ENCODE measurements at places on chromosomes 7 and 10.
A peak's percentile ranks its signal among the peaks of the same experiment; 100 is the strongest.

- DNase-seq, result no peak
Measured at GRCh38 chr7:9978106-9979064, 995.3 kb upstream of the PHF14 start.

DNA sequence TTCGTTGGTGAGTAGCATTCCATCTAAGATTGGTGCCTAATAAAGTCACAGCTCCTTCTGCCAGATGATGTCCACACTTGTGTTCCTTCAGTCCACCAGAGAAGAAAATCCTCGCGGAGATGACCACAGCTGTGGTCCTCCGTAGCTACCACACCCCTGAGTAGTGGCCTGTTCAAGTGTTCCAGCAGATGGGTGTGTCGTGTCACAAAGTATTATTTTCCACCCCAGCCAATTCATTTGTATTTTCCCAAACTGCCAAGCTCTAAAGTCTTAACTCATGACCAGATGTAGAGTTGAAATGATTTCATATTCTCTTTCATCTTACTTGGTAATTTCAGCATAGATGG, 251.3 kb upstream of the TCF7L2 start:
- DNase-seq, result no peak

- DNase-seq, result no peak
Measured at GRCh38 chr7:127512663-127513062, 72.7 kb downstream of the GCC1 start.

GRCh38 chr7:36659172-36659516, 65.2 kb downstream of the AOAH start:
- DNase-seq, result no peak

- peak; percentile 8 for DNase-seq
Measured at GRCh38 chr7:158186864-158187693, 400.5 kb downstream of the PTPRN2 start.

- peak; percentile 48 for DNase-seq
Measured at GRCh38 chr10:75469006-75469616, 37.7 kb downstream of the LRMDA start.

DNA sequence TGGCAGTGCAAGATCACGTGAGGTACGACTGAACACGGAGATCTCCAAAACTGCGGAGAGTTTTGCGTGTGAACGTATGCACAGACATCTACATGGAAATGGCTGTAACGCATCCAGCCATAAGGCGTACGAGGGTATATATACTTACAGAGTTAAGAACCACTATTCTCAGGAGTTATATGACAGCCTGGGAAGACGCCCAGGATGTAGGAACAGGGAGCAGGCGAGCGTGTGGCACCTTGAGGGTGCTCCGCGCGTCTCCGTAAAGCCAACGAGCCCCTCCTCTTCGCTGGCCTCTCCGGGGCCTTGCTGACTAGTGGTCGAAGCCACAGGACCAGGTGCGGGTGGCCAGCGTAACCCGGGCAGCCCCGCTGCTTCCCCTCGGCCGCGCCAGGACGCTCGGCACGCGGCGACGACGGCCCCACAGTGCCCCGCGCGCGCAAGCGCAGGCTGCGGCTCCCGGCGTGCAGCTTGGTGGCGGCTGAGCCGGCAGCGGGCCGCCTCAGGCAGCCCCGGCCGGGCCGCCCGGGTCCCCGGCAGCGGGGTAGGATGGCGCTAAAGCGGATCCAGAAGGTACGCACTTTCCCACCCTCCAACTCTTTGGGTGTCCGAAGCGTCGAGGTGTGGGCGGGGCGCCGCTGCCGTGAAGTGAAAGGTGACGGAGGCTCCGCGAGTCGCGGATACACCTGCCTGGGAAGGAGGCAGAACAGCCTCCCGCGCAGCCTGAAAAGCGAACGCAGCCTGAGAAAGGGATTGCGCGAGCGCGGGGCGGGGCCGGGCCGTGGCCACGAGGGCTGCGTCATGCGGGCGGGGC, at the start of gene UBE2D4:
Gene UBE2D4, plus strand, starts transcription at position 453 of the 814 bp plus-strand sequence. Its CDS starts 97 bp downstream, at position 550.
- DNase-seq, result peak; percentile 73

DNA sequence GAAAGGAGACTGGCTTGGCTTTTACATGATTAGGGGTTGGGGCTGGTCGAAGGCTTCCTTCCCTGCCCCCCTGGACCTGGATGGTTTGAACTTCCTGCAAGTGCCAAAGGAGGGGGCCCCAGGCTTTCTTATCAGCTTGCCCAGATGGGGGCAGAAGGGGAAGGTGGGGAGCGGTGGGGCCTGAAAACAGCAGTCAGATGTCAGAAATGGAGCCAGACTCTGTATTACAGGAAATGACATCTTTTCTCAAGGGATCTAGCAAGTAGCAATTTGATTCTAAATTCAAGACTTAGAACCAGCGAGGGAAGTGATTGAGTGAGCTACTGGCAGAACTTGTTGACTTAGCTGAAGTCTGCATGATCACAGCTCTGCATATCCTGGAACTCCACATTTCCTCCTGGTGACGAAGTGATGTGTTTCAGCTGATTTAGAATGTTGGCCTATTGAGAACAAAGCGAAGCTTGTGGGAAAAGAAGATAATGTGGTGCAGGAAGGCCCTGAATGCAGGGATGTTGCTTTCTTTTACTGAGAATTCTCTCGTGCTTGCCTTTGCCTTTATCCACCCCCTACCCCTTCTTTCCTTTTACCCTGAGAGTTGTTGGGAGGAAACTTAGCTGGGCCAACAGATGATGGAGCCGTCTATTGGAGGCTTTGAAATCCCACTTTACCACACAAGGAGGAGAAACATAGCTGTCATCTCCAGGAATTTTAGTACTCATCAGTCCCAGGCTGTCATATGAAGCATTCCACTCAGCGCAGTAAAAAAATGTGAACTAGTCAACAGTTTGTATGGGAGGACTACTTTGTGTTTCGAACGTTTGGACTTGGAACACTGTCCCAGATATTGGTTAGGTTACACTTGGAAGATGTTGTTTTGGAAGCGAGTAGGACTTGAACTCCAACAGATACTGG, 43.2 kb downstream of the CCNY start:
- no peak for DNase-seq

GRCh38 chr10:47371629-47372485, 12.2 kb downstream of the ZNF488 start:
- DNase-seq, result no peak

DNA sequence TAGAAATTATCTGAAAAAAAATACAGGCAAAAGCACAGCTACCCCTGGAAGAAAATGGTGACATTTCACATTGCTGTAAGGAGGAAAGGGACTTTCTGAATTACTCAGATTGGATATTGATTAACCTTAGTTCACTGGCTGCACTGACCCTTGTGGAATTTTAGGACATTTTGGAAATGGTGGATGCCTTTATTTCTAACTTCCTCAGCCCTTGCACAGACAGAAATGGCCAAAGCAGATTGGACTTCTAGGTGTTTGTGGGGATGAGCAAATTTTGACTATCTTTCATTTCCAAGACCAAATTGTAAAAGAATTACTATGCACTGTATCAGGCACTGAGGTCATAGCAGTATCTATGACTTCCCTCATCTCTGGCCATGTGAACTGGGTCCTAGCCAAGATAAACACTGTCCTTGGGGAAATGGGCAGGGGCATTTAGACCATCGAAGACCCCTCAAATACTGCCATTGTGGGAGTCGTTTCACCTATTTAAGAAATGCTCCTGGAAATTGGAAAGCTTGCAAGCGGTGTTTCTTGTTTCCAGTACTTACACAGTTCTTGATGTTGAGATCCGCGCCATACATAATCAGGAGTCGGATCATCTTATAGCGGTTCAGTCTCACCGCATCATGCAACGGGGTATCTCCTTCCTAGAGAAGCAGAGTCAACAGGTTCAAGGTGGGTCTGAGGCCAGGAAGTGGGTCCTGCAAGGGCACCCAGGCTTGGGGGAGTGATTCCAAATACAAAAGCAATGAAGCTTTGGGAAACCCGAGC, 5.7 kb downstream of the ANKRD1 start:
- no peak for DNase-seq

GRCh38 chr10:100904917-100905316, 7.8 kb upstream of the SLF2 start:
- no peak for DNase-seq

GRCh38 chr7:10888861-10889260, 84.8 kb upstream of the PHF14 start:
- DNase-seq, result no peak

DNA sequence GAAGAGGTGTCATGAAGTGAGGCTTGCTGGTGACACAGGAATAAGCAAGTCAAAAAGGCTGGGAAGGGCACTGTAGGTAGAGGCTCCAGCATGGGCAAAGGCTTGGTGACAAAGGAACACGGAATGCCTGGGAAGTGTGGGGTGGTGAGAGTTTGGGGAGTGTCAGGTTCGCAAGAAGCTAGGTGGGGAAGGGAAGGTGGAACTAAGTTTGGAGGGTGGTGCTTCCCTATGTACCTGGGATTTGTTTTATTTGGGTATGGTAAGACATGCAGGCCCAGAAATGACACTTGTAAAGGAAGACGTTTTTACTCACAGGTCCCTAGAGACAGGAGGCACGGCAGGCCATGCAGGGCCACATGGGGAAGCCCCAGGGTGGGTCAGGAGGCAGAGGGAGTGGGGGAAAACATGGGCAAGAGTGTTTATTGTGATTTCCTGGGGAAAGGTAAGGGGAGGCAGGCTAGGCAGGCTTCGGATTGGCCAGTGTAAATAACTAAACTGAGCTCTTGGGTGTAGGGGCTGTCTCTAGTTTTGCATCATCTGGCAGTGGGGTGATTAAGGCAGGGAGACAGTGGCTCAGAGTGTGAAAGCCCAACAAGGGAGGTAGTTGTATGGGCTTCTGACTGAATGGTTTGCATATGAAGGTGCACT, 52.1 kb downstream of the SH2D4B start:
- no peak for DNase-seq

- DNase-seq, result peak; percentile 85
Measured at GRCh38 chr10:103659674-103660363, 166.3 kb downstream of the NEURL1 start.

DNA sequence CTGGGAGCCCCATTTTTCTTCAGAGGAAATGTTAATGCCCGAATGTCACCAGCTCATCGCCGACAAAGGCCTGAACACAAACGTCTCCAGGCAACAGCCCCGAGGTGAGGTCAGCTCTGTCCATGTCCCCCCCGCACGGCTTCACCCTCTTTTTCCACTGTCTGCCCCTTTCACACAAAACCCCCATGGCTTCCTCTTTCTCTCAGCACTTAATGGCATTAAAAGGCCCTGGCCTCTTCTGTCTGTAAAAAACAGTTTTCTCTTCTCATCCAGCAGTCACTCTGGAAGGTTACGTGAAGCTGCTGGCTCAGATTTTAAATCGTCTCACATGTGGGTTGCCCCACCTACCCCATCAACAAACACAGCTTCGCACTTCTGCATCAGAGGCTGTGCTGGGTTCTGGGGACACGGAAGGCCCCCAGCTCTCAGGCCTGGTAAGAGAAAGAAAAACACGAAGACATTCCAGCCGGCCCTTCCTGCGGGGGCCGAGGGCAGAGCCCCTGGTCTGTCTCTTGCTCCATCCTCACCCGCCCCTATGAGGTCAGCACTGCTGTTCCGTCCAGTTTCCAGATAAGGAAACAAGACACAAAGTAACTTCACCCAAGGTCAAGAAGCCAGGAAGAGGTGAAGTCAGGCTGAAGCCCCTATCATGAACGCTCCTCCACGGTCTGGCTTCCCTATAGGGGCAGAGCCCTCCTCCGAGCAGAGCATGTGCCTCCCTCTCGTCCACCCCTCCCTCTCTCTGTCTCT, 91.1 kb upstream of the PDGFA start:
- no peak for DNase-seq

- no peak for DNase-seq
Measured at GRCh38 chr10:93333278-93333978, 148.7 kb downstream of the MYOF start.

DNA sequence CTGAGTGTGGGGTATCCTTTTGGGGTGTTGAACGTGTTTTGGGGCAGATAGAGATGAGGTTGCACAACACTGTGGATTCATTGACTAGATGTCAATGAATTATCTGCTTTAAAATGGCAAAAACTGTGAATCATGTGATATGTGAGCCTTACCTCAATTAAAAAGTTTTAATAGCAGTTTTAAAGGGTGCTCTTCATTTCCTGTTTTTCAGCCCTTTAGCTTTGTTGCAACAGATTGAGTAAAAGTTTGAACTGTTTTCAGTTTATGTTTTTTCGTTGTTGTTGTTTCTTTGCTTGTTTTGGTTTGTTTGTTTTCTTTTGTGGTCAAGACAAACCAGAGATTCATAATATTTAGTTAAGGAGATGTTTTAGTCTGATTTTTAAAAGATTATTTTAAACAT, 9.4 kb downstream of the TAS2R41 start:
- DNase-seq, result no peak

DNA sequence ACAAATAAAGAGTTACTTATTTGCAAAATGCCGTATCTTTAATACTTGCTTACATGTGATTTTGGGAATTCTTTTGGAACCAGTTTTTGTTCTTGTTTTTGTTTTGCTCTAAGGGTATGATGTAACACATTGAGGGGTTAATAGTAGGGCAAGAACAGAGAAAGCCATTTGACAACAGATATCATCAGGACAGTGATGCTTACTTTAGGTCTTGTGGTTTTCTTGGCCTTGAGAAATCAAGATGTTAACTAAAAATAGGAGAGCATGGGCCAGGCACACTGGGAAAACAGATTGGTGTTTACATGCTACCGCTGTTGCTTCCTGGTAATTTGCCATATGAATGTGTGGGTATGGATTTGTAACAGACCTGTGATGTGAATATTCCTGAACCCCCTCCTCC, 3.7 kb downstream of the SAMD8 start:
- DNase-seq, result no peak

- DNase-seq, result no peak
Measured at GRCh38 chr7:30510124-30511075, 5.8 kb upstream of the GGCT start.

DNA sequence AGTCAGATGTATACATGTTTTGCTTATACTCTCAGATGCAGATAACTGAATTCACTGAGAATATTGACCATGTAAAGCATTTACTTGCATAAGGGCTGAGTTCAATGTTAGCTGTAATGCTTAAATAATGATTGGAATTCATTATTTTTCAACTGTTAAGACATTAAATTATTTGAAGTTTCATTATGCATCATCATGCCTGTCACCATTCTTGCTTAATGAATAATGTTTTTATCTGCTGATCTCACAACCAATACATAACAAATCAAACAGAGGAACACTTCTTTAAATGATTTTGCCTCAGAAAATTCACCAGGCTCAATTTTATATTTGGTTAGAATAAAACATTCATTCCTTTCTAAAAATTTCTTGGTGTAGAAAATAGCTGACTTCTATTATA, 233.4 kb downstream of the GPR37 start:
- no peak for DNase-seq

GRCh38 chr7:18900803-18901202, 216.6 kb downstream of the TWIST1 start:
- DNase-seq, result no peak

GRCh38 chr10:51718804-51719291, 19.5 kb upstream of the CSTF2T start:
- no peak for DNase-seq
